ENCODE measurements at places on chromosomes 5 and 9.

DNA sequence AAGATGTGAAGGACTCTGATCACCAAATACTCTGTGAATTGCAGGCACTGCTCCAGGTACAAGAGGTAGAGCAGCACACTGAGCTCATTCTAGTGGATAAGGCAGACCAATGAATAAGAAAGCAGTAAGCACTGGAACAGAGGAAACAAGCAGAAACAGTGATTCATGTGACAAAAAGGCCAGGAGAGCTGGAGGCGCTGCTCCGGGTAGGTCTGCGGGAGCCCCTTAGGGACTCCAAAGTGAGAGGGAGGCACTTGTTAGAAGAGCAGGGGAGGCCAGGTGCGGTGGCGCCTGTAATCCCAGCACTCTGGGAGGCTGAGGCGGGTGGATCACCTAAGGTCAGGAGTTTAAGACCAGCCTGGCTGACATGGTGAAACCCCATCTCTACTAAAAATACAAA is 231.6 kb upstream of the NFIL3 start:
- no peak for DNase-seq

GRCh38 chr9:86636519-86636918 is 282.3 kb upstream of the TUT7 start:
- no peak for DNase-seq

GRCh38 chr9:126663661-126664072 is 49.9 kb downstream of the LMX1B start:
- DNase-seq = peak; percentile 68

- no peak for DNase-seq
Measured at GRCh38 chr5:143078313-143078712, 308.1 kb downstream of the ARHGAP26 start.

DNA sequence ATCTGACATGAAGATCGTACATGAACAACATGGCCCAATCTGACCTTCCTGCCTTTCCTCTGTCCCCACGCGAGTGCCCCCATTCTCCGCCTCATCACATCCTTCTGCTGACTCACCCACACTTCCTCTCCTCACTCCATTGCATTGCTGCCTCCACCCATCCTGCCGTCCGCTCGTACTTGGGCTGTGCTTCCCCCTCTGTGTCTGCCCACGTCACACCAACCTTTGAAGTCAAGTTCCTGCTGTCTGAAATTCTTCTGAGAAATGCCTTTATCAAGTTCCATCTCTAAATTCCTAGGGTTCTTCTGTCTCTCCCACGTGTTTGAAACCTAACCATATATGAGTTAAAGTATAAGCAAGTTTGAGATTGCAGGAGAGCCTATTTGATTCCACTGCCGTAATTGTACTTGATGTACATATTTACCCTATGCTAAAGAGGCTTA is 18.0 kb upstream of the STARD4 start:
- peak; percentile 97 for DNase-seq
